ENCODE measurements at places on chromosomes 6 and 20.
A peak's percentile ranks its signal among the peaks of the same experiment; 100 is the strongest.

DNA sequence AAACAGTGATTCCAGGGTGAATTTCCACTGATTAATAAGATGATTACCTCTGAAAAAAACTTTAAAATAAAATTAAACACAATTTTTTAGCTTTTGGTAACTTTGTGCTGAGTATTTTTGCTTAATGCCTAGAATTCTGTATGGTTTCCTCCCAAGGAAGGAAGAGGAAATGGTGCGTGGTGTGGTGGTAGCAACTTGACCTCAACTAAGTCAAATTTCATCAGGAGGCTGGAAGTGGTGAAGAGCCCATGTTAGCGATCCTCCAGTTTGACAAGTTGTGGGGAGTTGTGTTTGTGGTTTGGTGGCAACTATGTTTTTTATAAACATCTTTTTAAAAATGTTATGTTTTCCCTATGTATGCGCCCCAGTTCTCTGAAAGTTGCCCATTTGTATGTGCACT, 5.0 kb upstream of the RTF2 start:
- no peak for DNase-seq

GRCh38 chr20:63129991-63130657, 85.8 kb downstream of the YTHDF1 start:
- no peak for DNase-seq

DNA sequence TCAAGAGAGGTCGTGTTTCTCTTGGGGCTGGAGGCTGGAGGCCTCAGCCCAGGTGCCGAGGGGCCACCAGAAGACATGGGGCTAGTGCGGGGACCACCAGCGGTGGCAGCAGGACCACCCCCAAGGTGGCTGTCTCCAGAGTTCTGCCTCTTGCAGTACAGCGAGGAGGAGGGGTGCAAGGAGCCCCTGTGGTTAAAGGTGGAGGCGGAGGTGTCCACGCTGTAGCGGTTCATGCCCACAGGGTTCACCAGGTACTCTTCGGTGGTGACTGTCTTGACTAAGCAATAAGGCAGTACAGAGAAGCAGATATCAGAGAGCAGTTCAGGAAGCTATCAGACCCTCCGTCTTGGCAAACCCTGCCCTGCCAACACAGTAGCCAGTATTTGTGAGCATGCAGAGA, 103.4 kb downstream of the SCML4 start:
- DNase-seq = no peak

DNA sequence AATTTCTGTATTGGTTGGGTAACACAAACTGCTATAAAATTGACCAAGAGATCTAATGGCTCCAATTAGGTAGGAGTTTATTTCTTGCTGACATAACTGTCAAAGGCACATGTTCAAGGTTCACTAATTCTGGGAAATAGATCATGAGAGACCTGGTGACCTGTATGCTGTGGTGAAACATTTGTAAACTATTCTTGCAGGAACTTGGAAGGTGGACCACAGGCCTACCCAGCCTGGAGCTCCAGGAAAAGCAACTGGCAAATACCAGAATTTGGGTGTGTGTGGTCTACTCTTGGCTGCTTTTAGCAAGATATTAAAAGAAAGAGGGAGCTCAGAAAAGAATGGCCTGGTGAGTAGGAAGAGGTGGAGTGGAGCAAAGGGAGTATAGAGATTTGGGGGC, 184.6 kb downstream of the QKI start:
- DNase-seq = no peak

- no peak for DNase-seq
These were observed 60.6 kb downstream of the BTBD9 start for GRCh38 chr6:38579010-38579628.

- no peak for DNase-seq
These were observed 32.6 kb upstream of the GRM4 start for GRCh38 chr6:34178357-34179105.

DNA sequence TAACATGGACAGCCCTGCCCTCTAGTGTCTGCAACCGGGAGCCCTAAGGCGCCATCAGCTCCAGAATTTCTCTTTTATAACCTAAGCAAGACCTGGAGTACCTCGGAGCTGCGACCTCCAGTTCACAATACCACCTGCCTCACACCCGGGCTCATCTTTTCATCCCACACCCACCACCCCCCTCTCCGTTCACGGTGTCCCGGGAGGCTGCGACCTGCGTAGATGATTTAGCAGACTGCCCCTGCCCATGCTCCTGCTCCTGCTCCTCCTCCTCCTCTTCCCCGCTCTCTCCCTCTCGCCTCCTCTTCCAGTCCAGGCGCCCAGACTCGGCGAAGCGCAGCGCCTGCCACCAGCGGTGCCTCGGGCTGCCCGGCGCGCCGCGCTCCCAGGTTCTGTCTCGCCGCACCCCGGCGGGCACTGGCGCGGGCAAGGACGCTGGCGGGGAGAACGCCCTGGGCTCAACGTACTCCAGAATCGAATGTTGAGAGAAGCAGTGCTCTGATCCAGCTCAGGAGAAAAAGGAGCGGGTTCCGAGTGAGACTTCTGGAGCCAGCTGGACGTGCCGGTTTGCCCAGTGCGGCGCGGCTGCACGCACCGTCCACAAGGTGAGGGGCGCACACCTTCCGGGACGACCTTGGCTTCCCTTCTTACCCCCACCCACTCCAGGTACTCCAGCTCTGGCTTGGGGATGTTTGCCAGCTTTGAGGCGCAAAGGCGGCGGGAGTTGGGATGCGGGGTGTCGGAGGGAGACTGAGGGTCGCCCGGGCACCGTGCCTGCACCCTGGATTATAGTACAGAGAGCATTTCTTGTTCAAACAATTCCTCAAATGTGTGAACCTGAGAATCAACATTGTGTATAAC, at the start of gene HTR1E:
HTR1E (plus strand) TSS at position 310 of the 861 bp plus-strand sequence. CDS start 77,807 bp downstream, outside the sequence.
- DNase-seq = no peak

DNA sequence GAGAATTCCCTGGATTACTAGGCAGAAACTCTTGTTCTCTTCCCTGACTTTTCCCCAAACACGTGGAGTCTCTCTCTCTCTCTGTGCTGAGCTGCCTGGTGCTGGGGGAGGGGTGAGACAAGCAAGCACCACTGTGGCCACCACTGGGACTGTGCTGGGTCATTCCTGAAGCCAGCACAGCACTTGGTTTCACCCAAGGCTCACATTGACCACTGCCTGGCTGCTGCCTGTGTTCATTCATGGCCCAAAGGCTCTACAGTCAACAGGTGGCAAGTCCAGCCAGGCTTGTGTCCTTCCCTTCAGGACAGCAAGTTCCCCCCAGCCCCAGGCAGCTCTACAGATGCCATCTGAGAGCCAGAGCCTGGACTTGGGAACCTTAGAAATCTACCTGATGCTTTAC, 92.2 kb downstream of the CTNNBL1 start:
- no peak for DNase-seq

DNA sequence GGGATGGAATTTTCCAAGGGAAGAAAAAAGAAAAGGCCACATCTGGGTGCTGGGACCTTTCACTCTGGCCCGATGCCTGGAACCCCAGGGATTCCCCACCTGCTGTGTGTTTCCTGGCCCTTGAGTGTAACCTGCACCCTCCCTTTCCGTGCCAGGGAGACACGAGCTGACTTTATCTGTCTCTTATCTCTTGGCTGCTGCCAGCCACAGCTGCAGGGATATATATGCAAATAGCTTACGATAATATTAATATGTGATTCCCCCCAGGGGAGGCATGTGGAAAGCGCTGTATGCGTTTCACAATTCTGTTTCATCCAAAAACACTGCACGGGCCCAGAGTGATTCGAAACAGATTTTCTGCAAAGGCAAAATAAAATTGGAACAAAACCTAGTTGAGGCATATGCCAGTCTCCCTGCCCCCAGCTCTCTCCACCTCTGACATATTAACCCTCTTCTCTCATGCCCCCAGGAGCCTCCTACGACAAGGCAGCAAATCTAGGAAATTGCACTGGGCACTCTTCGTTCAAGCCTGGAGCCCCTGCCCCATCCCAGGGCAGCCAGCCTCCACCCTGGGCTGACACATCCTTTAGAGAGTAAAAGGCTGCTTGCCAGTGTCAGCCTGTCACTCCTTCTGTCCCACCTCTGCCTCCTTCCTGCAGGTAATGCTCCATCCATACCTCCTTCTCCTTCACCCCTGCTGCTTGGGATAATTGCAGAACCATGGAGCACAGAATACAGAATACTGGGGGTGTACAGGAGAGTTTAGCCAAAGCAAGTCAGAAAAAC, 1.3 kb downstream of the RIPOR3 start:
- DNase-seq = no peak

DNA sequence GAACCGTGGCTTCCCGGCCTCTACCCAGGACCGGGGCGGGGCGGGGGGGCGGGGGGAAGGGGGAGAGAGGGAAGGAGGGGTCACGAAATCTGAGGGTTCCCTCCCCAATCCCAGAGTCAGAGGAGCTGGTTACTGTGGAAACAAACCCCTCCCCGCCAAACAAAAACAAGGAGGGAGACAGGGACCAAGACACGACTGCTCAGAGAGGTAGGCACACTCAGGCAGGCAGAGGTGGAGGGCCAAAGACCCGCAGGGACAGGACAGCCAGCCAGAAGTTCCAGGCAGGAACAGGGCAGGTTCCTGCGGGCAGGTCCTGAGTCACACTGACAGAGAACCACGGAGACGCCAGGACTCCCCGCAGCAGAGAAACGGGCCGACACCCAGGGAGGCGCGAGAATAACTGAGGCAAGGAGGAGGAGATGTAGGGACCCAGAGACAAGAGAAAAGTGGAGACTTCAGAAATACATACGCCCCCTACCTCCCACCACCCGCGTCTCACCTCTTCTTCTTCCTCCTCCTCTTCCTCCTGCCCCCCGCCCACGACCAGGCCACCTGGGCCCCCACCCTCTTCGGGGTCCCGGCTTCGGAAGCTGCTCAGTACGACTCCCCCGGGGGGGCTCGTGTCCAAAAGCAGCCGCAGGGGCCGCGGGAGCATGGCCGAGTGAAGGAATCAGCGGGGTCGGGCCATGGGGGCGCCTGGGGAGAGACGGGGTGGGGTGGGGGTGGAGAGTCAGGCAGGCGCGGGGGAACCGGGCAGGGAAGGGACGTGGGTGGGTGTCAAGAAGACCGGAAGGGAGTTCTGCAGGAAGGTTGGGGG, 578 bp downstream of the RGL2 start:
- peak; percentile 56 for DNase-seq

- DNase-seq = no peak
These were observed 35.6 kb upstream of the THBS2 start for GRCh38 chr6:169289257-169289618.

GRCh38 chr6:30821862-30822784, 62.2 kb upstream of the DDR1 start:
- no peak for DNase-seq

DNA sequence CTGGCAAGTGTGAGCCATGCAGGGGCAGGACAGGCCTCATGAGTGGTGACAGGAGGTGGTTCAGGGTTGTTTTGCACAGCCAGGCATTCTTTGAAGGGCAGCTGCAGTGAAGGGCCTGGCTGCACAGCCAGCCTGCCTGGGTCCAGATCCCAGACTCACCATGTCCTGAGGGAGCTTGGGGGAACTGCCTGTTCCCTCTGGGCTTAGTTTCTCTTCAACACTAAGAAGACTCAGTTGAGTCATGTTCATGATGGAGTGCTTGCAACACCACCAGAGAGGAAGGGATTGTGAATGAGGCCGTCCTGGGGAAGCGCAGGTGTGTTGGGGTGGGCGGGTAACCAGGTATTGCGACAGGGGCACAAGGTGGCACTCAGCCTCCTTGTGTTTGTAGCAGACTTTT, 102.4 kb downstream of the CDH26 start:
- no peak for DNase-seq

DNA sequence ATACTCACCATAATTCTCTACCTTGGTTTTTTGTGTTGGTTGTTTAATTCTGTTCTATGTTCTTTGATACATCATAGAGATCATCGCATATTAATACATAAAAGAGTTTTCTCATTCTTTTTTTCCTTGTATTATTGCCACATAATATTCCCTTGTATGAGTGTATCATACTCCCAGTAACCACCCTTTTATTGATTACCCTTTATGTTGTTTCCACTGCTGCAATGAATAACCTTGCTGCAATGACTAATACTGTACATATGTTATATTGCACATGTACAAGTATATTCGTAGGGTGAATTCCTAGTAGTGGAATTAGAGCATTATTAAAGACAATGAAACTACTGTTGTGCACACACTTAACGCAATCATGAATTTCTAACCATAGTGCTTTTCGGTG, 9.1 kb upstream of the SF3B5 start:
- DNase-seq = no peak
